Amniotic stem cell (primary cell): ENCODE measurements at places on chromosomes 12 and 14.

- DNase-seq, result no peak
Measured at GRCh38 chr12:52343550-52343949, 22.4 kb upstream of the KRT83 start.

- no peak for DNase-seq
Measured at GRCh38 chr12:14193639-14194038, 171.8 kb upstream of the ATF7IP start.

DNA sequence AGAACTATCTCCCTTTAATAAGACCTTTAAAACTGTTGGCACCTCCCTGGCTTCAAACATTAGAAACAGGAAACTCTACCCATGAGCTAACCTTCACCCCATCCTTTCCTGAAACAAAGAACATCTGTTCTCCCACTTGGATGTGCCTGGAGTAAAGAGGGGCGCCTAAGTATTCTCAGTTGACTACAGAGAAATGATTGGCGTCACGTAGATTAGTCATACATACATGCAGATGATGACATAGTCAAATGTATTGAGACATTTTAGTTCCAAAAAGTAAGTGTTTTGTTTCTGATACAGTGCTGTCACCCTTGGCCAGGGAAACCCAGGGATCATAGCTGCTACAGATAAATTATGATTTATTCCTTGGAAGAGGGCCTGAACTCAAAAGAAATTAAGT lies 260.0 kb upstream of the PLEKHG7 start:
- DNase-seq, result no peak

DNA sequence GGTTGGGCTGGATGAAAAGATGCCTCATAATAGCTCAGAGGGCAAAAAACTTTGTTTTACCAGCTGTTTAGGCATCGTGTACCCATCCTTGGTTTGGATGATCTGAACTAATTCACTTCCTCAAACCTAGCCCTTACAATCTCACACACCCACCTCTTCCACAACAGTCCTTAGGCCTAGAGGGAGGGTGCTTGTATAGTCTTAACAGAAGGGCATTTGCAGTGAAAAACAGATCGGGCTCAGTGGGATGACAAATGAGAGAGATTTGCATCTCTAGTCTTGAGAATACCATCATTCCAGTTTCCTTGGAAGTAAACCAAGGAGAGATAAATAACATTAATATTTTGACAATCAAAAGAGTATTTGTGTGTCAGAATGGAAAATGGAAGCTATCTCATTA lies 11.0 kb downstream of the SLCO1A2 start:
- no peak for DNase-seq

GRCh38 chr12:107393043-107393717 lies 292.4 kb upstream of the PWP1 start:
- no peak for DNase-seq

- DNase-seq, result no peak
Measured at GRCh38 chr14:74583689-74584434, 28.2 kb downstream of the LTBP2 start.

DNA sequence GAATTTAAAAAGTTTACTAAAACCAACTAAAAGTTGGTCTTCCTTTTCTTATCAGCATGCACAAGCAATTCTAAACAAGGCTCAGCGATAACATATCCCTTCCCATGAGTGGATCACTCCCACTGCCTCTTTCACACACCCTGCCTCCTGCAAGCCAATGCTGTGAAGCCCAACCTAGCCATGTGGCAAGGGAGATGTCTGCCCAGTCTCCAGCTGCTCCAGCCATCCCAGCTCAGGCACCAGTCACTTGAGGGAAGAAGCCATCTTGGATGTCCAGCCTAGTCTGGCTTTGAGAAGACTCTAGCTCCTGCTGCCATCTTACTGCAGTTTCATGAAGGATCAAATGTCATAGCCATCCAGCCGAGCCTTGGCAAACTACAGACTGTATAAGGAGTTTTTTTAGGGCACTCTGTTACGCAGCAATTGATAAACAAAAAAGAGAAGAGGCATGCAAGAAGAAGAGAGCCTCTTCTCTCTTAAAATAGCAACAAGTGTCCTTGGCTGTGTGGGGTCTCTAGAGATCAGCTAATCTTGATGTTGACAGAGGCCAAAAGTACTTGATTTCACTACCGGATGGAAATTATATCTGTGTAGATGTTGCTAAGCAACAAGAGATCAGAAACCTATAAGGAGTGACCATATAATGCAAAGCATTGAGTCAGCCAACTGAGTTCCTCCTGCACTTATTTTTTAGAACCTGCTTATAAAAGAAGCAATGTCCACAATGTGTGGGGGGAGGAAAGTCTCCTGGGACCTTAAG lies 108.9 kb downstream of the PTCSC3 start:
- DNase-seq, result no peak

DNA sequence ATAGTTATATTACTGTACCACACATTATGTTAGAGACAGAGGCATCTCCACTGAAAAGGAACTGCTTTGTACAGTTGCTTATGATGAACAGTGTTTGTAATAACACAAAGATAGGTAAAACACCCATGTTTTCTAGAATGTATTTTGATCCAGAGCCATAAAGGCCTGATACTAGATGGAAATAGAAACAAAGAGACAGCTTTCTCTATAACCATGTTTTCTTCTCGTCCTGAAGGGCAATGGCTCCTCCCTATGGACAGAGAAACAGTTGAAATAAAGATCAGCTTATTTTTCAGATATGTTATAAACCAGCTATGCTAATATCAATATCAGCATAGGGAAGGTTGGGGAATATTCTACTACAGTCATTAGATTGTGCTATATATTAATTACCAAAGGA lies 109.2 kb downstream of the ATXN7L3B start:
- no peak for DNase-seq

DNA sequence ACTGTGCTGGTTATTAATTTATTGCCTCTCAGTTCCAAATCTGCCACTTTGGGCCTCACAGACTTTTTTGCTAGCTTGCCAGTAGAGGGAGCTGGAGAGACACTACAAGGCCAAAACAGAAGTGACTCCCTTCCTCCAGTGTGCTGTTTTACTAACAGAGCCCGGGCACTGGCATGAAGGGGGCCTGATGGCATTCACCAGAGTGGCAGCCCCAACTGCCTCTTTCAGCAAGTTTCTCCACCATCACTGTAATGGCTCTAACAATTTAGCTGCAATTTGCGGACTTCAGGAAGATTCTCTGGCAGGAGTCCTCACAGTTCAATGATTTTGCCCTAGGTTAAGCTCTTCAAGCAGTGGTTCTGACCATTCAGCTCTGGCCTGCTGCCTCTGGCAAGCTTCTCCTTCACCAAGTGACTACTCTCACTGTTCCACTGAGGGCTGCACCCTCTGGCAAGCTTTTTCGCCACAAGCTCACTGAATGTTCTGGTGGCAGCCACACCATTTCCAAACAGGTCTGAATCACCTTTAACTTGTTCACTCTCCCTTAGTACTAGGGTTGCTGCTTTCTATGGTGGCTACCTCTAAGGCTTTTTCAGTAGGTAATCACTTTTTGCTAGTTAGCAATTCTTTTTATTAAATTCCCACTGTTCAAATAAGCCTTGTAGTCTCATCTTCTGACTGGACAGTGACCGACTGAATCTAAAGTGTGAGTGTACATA lies 104.9 kb downstream of the ZC3H14 start:
- peak; percentile 64 for DNase-seq

GRCh38 chr14:34055157-34055950 lies 104.5 kb upstream of the EGLN3 start:
- DNase-seq, result no peak
